ENCODE measurements at places on chromosomes 1 and 21.

GRCh38 chr21:42624095-42624790 lies 29.2 kb upstream of the PDE9A start:
- no peak for DNase-seq

DNA sequence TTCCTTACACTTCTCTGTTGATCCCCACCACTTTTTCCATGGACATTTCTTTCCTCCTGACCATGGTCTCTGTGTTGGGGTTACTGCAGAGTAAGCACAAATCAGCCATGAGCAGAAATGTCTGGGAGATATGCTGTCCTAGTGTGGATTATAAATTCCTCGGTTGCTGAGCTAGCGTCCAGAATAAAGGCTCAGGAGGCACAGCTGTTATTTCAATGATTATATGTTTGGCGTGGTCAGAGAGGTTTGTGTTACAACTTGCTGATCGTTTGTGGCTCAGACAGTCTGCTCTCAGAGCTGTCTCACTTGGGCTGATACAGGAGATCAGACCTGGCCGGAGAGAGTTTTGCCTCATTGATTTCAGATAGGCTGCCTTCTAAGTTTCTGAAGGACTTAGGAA lies 37.5 kb upstream of the LAMC2 start:
- no peak for DNase-seq

DNA sequence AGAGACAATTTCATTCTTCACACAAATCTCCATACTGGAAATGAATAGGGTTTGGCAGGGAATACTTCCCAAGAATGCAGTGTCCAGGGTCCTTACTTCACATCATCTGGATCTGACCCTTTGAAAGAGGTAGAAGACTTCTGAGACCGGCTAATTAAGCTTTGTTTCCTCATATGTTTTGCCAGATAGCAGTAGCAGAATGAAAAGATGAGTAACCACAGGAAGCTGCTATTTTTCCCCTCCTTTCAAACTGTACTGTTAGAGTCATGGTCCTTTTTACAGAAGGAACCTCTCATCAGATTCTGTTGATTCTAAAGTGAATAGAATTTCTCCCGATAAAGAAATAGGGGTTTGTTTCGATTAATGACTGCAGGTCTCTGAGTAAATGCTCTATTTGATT lies 1.4 kb upstream of the OLFML3 start:
- no peak for DNase-seq

- no peak for DNase-seq
Observed at GRCh38 chr1:27436204-27437159, 44.1 kb downstream of the GPR3 start.

GRCh38 chr1:70485624-70486023 lies 74.6 kb downstream of the CTH start:
- no peak for DNase-seq

DNA sequence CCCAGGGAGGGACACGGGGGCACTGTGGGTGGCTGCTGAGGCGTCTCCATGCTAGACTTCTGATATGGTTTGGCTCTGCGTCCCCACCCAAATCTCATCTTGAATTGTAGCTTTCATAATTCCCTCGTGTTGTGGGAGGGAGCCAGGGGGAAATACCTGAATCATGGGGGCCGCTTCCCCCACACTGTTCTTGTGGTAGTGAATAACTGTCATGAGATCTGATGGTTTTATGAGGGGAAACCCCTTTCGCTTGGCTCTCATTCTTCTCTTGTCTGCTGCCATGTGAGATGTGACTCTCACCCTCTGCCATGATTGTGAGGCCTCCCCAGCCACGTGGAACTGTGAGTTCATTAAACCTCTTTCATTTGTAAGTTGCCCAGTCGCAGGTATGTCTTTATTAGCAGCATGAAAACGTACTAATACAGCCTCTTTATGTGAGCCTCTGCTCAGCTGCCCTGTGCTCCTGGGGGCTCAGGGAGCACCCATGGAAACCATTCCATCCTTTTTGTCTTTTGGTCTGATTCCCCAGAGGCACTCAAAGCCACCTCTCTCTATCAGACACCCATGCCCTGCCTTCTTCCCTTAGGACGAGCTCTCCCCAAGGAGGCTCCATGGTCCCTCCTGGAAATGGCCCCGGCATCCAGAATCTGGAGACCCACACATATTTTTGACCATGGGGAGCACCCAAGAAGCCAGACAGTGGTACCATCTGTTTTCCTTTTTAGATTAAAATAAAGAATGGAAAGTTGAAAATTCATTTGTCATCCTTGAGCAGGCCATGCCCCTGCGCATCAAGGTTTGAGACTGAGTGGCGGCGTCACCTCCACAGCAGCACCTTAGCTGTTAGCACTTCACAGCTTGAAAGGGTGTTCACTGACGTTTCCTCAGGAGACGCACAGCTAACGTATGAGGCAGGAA lies 65.9 kb upstream of the FAM20B start:
- no peak for DNase-seq

All from omental fat pad (tissue), 4 donors.